ENCODE measurements at places on chromosomes 1 and 21.
A peak's percentile ranks its signal among the peaks of the same experiment; 100 is the strongest.

- DNase-seq, result no peak
Observed at GRCh38 chr21:42525676-42526378, 12.2 kb downstream of the SLC37A1 start.

DNA sequence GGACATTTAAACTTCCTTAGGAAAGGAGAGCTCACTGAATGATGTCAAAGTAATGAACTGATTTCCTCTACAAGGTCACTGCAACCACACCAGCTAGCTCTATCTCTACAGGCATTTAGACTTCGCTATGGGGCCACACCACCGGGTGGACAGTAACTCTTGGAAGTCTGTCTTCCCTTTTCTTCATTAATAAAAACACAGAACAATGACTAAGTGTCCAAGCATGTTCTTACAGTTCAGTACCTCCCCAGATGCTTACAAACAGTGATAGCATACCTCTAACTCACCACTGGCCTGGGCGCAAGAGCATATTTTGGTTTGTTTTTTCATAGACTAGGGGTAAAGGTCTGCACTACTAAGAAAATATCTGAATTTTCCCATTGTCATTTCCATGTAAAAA is 54.6 kb downstream of the SIM2 start:
- DNase-seq, result no peak

GRCh38 chr1:174841747-174842146 is 158.0 kb upstream of the CACYBP start:
- no peak for DNase-seq

- no peak for DNase-seq
Observed at GRCh38 chr1:208988811-208989222, 594.7 kb upstream of the CAMK1G start.

- peak; percentile 36 for DNase-seq
Observed at GRCh38 chr1:235329139-235329902, 951 bp downstream of the GGPS1 start.

DNA sequence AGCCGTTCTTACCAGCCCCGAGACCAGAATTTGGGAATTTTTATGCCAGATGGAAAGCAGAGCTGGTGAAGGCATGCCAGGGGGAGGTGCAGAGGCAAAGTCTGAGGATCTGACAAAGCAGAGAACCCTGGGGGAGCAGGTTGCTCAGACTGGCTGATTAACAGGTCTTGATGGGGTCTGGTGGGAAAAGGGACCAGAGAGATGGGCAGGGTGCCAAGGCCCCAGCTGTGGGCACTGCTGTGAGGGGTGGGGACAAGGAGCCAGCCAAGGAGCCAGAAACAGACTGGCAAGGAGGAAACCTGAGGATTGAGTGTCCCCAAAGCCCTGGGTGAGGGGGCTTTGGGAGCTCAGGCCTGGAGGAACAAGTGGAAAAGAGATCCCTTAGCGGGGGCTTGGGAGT is 21.4 kb downstream of the RPS6KA1 start:
- DNase-seq, result no peak

DNA sequence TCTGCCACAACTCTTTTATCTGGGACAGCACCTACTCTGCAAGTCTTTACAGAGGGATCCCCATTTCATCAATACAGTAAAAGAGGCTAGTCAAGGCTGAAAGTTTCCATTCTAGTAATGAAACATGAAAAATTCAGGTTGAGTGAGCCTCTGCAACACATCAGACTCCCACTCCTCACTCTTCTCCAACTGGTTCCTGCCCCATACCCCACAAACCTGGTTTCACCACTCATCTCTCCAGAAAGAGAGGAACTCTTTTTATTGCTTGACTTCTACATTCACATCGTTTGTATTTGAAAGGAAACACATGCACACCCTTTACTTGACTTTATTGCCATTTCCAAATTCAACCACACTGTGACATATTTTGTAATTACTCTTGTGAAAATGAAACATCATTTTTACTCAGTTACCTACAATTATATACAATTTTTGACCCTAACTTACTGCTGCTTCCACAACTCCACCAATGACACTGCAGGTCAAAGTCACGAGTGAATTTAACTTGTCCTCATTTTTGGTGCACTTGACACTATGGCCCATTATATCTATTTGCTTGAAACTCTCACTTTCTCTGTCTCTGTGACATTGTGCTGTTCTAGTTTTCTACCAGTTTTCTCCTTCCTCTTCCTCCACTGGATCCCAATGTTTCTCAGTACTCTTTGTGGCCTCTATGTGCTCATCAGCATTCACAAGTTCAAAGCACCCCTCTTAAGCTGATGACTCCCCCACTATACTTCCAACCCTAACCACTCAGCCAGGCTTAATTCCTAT is 8.0 kb downstream of the STX6 start:
- DNase-seq, result no peak

DNA sequence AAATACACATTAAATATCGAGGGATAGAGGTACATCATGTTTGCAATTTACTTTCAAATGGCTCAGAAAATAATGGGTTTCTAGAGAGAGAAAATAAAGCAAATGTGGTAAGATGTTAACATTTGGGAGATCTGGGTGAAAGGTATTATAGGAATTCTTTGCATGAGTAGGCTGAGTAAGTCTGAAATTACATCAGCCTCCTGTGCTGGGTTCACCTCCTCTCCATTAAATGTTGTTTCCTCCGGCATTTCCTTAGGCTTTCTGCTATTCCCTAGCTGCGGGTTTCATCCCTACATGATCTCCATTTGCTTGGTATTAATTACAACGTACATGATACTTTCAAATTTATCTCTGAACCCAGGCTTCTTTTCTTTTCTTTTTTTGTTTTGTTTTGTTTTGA is 31.6 kb downstream of the ZMYND12 start:
- DNase-seq, result no peak

DNA sequence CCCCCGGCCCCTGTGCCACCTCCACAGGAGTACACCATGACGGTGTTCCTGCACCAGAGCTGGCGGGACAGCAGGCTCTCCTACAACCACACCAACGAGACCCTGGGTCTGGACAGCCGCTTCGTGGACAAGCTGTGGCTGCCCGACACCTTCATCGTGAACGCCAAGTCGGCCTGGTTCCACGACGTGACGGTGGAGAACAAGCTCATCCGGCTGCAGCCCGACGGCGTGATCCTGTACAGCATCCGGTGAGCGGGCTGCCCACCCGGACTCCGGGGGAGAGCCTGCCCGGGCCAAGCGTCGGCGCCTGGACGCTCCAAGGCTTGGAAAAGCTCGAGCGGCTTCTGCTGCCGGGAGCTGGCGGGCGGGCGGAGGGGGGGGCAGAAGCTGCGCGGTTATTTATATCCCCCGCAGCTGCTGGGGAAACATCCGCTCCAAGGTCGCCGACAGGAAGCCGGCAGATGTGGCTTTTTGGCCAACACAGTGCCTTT is 6.4 kb downstream of the GABRD start:
- no peak for DNase-seq

DNA sequence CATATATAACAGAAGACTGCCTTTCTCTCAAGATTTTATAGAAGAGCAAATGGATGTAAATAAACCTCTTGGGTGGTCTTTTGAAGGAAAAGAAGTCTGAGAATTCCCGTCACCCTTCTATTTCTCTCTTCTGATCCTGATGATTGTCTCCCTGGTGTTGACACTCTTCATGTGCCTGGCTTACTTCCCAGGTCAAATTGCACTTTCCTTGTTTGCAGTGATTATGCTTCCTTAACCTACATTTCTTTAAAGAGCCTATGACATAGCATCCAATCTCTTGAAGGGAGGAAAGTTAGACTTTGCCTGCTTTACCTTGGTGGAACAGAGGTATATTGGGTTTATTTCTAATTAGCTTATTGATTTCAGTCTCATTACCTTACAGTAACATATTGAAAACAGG is 80.1 kb downstream of the LRRC53 start:
- no peak for DNase-seq

DNA sequence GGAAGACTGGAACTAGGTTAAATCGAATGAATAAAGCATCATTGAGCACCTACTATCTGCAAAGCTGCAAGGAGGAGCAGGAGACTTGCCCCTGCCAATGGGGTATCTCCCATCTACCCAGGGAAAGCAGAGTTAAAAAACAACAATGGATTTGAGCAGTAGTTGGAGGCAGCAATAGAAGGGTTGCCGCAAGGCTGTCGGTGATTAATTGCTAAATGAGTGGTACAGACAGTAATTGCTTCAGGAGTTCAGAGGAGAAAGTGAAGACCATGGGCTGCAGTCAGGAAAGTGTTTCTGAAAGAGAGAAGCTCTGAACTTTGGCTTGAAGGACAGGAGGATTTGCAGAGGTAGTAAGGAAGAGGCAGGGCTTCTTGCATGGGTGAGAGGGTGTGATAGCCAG is 152.9 kb downstream of the ACTL8 start:
- DNase-seq, result no peak

- no peak for DNase-seq
Observed at GRCh38 chr21:16241016-16241415, 511.2 kb downstream of the USP25 start.

GRCh38 chr1:161265305-161265704 is 6.8 kb downstream of the PCP4L1 start:
- DNase-seq, result no peak

DNA sequence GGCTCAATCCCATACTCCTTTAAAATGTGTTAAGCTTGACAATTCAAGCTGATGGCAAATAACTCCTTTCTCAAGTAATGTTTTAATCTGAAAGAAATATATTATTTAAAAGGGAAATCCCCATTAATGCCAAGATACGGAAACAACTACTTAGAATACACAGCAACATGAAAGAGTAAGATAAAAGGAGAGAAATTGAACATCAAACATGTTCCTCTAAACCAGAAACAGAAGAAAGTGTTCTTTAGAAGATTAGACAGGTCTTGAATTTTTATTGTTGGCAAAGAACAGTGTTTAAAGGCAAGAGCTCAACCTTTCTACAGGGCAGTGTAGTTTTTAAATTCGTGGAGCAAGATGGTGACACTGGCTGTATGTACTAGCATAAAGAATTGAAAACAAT is 105.8 kb upstream of the NRIP1 start:
- DNase-seq, result no peak

- DNase-seq, result no peak
Observed at GRCh38 chr1:215992620-215993019, 425.5 kb downstream of the KCTD3 start.

GRCh38 chr21:40723317-40723716 is 123.6 kb downstream of the DSCAM start:
- no peak for DNase-seq
